ENCODE measurements at places on chromosomes 12 and 14. TPM values are rescaled to one million over a fixed set of nuclear protein-coding genes. Genes with fewer than 3 reads are reported as not detected.

KRT74 gene
- not detected for total RNA-seq

MAP1LC3B2 gene
- not detected for total RNA-seq

BHLHE41 gene
- 25.8 TPM for total RNA-seq

SLC25A47 gene
- not detected for total RNA-seq

ATP5MC2 gene
- 247 TPM for total RNA-seq

CLEC12A gene
- total RNA-seq, result 10.9 TPM

DDX11 gene
- total RNA-seq, result 44.1 TPM

RHOJ gene
- total RNA-seq, result 21.5 TPM

TPH2 gene
- total RNA-seq, result not detected

BMAL2 gene
- total RNA-seq, result 14.1 TPM

CCDC196 gene
- not detected for total RNA-seq

LMNTD1 gene
- total RNA-seq, result not detected

GRCh38 chr12:20140751-20141150, 227.6 kb upstream of the PDE3A start:
- DNase-seq, result no peak

GRCh38 chr12:68617160-68617926, 6.6 kb downstream of the RAP1B start:
- no peak for DNase-seq

- DNase-seq, result no peak
Measured at GRCh38 chr12:93136253-93137055, 207.4 kb upstream of the EEA1 start.

- no peak for DNase-seq
Measured at GRCh38 chr14:93369713-93370266, 22.8 kb downstream of the COX8C start.

GRCh38 chr12:21774358-21775132, at the start of gene KCNJ8:
Gene KCNJ8, minus strand, starts transcription at chr12:21774706. Its CDS starts 1,090 bp downstream, at chr12:21773616.
- DNase-seq, result peak; percentile 70

DNA sequence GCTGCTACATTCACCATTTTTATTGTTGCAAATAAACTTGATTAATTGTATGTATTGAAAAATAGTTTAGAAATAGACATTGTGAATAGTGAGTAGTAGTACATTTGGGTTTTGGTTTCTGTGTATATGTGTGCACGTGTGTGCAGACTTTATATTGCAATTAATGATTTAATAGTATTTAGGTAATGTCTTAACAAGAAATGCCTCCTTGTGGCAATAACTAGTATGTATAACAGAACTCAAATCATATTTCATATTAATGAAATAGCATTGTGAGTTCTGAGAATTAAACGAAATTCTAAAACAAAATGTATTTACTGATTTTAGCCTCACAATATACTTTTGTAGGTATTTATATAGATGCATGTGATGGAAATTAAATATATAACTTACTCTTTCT, 100.1 kb downstream of the SCAF11 start:
- no peak for DNase-seq

- DNase-seq, result no peak
Measured at GRCh38 chr14:73943083-73943482, 6.8 kb downstream of the FAM161B start.

- DNase-seq, result no peak
Measured at GRCh38 chr12:55983232-55983842, 9.5 kb downstream of the RAB5B start.

DNA sequence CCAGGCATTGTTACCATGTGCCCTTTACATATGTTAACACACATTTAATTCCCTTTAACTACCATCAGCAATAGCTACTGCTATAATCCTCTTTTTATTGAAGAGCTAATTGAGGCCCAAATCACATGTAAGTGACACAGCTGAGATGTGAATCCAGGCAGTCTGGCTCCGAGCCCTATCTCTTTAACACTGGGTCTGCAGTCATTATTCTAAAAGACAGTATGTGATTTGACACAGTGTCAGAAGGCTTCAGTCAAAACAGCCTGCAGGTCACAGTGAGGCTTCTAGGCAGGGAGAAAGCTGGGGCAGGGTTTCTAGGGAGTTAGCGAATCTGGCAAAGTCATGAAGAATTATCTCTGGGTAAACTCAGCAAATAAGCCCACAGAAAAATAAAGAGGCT, 148.2 kb downstream of the KIF21A start:
- no peak for DNase-seq

- DNase-seq, result no peak
Measured at GRCh38 chr14:67411370-67411769, 595 bp downstream of the PLEK2 start.

DNA sequence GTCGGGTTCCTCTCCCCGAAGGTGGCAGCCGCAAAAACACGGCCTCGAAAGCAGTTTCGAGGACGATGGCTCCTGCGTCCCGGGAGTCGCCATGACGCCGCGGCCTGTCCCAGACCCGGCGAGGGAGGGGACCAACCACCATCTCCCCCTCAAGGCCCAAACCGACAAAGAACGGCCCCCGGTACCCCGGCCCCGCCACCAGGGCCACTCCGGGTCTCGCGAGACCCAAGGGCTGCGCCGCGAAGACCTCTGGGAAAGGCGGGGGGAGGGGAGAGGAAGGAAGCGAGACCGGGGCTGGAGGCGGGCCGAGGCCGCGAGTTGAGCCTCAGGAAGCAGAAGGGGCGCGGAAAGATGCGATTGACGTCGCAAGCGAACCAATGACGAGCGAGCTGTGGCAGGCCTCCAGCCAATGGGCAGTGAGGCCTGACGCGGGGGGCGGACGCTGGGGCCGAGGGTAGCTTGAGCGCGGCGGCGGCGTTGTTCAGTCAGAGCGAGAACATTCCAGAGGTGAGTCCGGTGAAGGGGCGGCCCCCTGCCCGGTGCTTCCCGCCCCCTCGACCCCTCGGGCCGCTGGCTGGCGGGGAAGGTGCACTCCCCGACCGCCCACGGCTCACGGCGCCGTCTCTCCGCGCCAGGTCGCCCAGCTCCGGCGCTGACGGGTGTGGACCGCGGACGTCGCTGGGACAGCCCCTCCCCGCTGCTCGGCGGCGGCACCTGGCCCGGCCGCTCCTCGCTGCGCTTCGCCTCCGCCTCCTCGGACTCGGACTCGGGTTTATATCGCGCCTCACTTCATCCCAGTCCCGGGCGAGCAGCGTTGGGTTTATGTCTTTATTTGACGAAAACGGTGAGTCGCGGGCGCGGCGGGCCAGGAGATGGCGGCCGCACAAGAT, at the start of gene EIF5:
Gene EIF5, plus strand, starts transcription at position 484 of the 890 bp plus-strand sequence. CDS start 1,624 bp downstream, outside the sequence.
- DNase-seq, result peak; percentile 100

DNA sequence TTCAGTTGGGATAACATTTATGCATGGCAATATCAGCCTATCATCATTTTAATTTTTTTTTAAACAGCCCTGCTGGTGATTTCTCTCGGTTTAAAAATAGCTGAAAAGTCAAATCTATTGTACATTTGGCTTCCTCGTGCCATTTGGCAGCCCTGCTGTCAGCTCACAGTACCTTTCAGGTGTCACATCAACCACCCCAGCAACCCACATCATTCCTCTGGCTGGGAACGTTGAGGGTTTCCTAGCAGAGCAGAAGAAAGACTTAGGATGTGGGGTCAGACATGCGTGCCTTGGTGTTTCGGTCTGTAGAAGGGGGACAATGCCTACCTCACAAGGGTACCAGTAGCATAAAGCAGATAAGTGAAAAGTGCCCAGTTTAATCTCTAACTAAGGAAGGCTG, 15.8 kb downstream of the PEBP1 start:
- no peak for DNase-seq

GRCh38 chr12:122517877-122518276, 8.9 kb downstream of the RSRC2 start:
- no peak for DNase-seq

DNA sequence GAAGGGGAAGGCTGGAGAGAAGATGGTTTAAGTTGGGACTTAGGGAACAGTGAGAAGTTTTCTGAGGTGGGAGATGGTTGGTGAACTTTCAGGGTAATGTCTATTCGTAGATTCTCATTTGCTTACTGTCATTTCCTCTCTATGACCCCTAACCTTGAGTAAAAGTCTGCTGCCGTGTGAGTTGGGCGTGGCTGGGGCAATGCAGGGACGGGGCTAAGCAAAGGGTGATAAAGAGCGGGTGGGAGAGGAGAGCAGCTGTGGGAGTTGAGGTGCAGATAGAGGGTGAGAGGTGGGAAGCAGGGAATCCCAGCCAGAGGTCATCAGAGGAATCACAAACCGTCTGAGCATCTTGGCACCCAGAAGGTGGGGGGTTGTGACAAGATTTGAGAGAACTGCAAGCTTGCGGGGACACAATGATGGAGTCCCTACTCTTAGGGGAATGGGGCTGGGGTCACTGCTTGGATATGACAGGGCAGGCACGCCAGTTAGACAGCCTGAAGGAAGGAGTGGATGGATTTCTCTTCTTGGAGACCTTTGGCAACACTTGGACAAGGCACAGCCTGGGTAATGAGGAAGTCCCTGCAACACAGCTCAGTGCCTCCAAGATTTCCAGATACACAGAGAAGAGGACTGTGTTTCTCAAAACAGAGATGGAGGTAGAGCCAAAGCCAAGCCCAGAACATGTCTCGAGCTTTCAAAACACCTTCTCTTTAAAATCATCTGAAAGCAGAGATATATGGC, 45.9 kb upstream of the CTDSP2 start:
- DNase-seq, result no peak

DNA sequence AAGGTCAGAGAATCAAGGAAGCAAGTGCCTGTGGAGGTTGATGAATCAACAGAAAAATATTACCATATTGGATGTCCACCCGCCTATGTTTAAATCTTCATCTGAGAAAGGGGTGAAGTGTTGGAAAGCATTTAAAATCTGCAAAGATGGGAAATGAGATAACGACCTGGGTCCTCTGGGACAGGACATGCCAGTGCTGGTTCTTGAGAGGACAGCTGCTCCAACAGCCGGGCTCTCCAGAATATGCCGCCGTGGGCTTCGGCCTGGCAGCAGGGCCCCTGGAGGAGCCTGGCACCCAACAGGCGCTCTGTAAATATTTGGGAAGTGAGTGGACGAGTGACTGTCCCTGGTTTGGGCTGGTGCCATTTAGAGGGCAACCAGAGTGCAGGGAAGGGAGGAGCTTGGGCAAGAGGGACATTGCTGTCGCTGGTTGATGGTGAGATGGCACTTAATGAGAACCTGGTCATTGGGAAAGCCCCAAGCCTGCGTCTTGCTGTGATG, 129.9 kb downstream of the KCNA5 start:
- no peak for DNase-seq

- no peak for DNase-seq
Measured at GRCh38 chr12:5317556-5317955, 114.4 kb upstream of the NTF3 start.

DNA sequence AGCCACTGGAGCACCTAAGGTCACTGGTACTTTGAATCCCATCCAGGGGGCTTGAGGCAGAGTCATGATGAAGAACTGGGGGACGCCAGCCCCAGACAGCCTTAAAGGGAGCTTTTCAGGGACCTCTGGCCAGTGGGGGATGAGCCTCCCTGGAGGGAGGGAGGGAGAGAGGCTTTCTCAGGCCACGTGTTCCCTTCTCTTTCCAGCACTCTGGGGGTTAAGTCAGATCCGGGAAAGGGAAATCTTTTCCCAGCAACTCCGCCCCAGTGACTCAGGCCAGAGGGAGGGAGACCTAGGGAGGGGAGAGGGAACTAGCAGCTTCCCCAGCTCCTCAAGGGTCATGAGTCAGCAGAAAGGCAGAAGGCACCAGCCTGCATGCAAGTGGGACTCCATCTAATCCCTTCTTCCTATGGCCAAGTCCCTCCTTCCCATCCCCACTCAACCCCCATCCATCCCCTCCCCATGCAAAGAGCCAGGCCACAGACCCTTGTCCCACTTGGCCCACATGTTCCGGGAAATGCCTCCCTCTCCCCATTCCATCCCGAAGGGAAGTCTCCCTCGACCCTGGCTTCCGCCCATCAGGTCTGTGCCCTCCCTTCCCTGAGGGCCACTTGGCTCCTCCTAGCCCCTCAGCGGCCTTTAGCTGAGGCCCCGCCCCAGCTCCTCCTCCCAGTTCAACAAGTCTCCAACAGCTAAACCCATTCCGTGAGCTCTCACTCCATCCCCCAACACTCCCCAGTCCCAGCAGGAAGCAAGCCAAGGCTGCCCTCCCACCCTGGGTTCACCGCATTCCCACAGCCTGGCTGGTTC, 5.6 kb downstream of the TNFRSF1A start:
- peak; percentile 95 for DNase-seq

GRCh38 chr12:105332925-105333324, 2.4 kb downstream of the C12orf75 start:
- DNase-seq, result no peak

GRCh38 chr12:101891462-101891971, 14.1 kb downstream of the DRAM1 start:
- DNase-seq, result peak; percentile 36

- no peak for DNase-seq
Measured at GRCh38 chr14:55115861-55116245, 13.2 kb upstream of the LGALS3 start.

DNA sequence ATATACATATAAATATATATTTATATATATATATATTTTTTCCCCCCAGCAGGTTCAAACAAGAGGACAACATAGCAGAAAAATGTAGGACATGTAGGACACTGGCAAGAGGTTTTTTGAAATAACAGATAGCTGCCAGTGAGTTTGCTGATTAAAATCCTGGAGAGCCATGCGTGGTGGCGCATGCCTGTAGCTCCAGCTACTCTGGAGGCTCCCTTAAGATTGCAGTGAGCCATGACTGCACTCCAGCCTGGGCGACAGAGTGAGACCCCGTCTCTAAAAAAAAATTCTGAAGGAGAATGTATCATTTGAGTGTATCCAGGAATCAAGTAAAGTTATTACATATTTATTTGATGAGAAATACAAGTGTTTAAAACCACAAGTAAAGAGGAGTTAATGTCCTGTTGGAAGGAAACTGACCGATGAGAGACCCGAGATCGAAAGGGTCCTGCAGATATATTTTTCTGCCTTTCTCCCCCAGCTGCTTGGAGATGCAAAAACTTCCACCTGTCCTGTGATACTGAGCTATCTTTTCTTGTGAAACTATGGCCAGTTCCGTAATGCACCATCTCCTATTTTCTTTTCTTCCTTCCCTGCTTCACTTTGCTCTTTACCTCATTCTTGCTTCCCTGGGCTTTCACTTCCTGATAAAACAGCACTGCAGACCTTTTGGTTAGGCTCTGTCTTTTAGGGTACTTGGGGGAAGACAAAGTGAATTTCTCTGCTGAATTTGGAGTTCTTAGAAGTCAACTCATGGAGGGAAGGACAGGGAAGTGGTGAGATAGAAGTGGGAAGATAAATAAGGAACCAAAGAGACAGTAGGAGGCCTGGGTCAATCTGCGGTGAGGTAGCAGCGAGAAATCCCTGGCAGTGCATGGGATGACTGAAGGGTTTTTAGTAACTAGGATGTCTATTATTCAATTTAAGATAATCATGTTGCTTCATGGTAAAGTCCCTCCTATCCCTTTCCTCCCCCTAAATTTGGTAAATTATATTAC, 41.2 kb upstream of the SLC2A13 start:
- DNase-seq, result peak; percentile 11

- DNase-seq, result no peak
Measured at GRCh38 chr14:61948376-61948775, 186.2 kb downstream of the SNAPC1 start.

DNA sequence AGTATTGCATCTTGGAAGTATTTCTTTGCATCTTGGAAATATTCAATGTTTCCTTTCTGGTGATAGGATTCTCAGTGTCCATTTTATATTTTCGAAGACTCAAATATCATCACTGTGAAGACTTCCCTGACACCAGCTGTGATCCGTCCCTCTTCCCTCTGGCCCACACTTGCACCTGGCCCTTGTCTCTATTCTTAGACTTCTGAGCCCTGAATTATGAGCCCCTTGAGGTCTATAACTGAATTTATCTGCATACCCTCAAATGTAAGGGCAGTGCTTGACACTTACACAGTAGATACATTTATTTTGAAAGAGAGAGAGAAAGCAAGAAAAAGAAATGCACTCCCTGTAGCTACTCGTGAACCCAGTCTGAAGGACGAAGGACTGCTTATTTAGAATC, 376.7 kb downstream of the ZFP36L1 start:
- no peak for DNase-seq

- DNase-seq, result no peak
Measured at GRCh38 chr12:79964100-79964627, 29.3 kb upstream of the PPP1R12A start.

Measured in left lung (tissue), 14 donors.